ENCODE measurements at places on chromosomes 2 and 18. TPM values are rescaled to one million over a fixed set of nuclear protein-coding genes. Genes with fewer than 3 reads are reported as not detected.

Gene L3MBTL4
- total RNA-seq = not detected

Gene TOGARAM2
- 10.3 TPM for total RNA-seq

Gene PXDN
- total RNA-seq = not detected

Gene NR4A2
- total RNA-seq = 3.4 TPM

Gene STK39
- 45.5 TPM for total RNA-seq

Gene NCOA1
- total RNA-seq = 16.6 TPM

Gene TUBB8B
- not detected for total RNA-seq

Gene HES6
- total RNA-seq = 3.7 TPM

Gene RESP18
- not detected for total RNA-seq

Gene ABCG8
- not detected for total RNA-seq

Gene LRATD1
- not detected for total RNA-seq

Gene NABP1
- total RNA-seq = 73.7 TPM

DNA sequence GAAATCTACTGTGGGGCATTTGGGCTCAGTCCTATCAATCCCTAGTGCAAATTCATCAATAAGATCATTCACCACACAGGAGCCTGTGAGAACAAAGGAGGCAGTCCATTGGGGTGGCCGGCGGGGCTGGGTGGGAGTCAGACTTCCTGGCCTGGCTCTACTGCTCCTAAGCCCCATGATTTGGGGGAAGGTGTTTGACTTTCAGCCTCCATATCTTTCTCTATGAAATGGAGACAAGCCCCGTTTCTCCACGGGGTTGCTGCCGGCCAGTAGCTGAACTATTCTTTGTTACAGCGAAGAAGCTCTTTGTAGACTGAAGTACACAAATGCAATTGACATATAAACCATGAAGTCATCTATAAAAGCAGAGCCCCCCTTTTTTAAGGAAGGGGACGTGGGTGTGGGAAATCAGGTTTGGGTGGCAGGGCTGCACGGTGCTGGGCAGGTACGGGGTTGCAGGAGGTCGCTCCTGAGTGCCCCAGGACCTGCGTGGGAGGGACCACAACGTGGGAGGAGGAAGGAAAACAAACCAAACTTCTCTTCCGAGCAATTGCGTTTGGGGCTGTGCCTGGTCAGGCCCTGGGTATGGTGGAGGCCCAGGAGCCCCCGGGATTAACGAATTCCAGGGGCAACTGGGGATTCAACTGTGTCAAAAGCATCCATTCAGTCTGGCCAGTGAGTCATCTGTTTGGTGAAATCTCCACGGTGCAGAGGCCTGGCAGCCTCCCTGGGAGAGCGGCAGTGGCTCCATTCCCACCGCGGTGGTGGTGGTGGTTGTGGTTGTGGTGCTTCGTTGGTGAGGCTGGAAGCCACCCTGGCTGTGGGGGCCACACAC lies 18.2 kb downstream of the FBLN7 start:
- H3K4me1 ChIP-seq = peaks cover 31% of the 10 kb centered on the region
- no peaks in the 10 kb centered on the region for H3K36me3 ChIP-seq
- H3K27me3 ChIP-seq = no peaks in the 10 kb centered on the region
- H3K27ac ChIP-seq = peak overlapping the region; percentile 63
- DNase-seq = peak; percentile 56

GRCh38 chr2:127170021-127170420 lies 50.1 kb downstream of the CYP27C1 start:
- no peak for DNase-seq
- no peak overlapping the region for H3K27ac ChIP-seq

- H3K27ac ChIP-seq = no peak overlapping the region
- H3K4me3 ChIP-seq = no peak overlapping the region
- DNase-seq = no peak
- H3K4me1 ChIP-seq = no peaks in the 10 kb centered on the region
- H3K27me3 ChIP-seq = peaks cover 4% of the 10 kb centered on the region
These were observed 123.9 kb downstream of the ZFP36L2 start for GRCh38 chr2:43102366-43103092.

DNA sequence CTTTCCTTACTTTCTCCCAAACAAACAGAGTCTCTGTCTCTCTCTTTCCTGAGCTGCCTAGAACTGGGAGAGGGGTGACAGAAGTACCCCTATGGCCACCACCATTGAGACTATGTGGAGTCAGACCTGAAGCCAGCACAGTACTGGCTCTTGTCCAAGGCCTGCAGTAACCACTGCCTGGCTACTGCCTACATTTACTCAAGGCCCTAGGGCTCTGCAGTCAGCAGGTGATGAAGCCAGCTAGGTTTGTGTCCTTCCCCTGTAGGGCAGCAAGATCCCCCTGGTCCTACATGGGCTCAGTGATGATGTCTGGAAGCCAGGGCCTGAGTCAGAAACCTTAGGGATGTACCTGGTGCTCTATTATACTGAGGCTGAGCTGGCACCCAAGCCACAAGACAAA lies 12.2 kb downstream of the MYO3B start:
- H3K4me1 ChIP-seq = no peaks in the 10 kb centered on the region
- no peak overlapping the region for H3K4me3 ChIP-seq
- DNase-seq = no peak
- H3K27ac ChIP-seq = no peak overlapping the region

DNA sequence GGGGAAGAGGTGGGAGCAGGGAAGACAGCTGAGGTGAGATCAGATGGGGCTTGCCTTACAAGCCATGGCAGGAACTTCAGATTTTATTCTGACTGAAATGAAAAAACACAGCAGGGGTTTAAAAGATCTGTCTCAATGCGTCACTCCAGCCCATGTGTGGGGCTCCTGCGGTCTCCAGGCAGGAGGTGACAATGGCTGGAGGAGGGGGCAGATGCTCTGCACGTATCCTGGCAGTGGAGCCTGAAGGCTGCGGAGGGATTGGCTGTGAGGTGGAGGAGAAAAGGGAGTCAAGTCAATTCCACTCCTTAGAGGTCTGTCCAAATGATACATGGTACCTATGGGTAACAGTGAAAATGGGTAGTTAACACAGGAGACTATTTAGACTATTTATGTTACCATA lies 40.5 kb upstream of the KIDINS220 start:
- no peak for DNase-seq
- H3K27me3 ChIP-seq = no peaks in the 10 kb centered on the region
- no peaks in the 10 kb centered on the region for H3K36me3 ChIP-seq
- H3K4me1 ChIP-seq = no peaks in the 10 kb centered on the region
- no peak overlapping the region for H3K4me3 ChIP-seq

GRCh38 chr2:15725101-15725781 lies 133.6 kb downstream of the DDX1 start:
- H3K27ac ChIP-seq = no peak overlapping the region
- no peaks in the 10 kb centered on the region for H3K27me3 ChIP-seq
- H3K4me1 ChIP-seq = no peaks in the 10 kb centered on the region

DNA sequence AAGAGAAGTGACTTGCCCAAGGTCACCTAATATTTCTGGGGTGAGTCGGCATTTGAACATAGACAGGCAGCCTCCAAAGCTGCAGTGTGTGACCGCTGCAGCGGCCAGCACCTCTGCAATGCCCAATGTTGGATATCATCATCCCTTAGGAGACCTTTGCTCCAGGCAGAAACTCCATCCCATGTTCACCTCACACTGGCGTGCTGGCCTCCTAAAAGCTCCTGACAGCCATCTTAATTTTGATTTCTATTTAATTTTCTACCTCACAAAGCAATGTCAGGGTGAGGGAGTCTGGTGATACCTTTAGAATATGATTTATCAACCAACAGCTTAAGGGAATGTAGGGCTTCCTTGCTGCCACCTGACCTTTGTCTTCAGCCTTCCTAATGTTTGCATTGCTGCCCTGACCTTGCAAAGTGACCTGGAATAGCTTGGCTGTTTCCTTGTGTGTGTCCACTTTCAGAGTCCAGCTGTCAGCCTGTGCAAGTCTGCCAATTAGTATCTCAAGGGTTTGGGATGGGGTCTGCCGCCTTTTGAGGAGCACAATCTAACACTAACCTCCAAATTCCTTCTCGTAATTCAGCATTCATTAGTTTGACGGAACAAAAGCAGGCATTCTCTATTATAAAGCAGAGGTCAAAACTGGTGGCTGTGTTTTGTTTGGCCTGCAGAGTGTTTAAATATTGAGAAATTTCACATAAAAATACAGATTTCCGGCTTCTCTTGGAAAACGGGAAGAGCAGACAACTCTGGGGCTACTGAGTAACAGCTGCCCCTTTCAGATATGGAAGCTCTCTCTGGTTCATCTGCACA lies 127.6 kb downstream of the PLEKHM3 start:
- no peak overlapping the region for H3K27ac ChIP-seq
- no peak for DNase-seq
- no peaks in the 10 kb centered on the region for H3K36me3 ChIP-seq
- no peaks in the 10 kb centered on the region for H3K27me3 ChIP-seq
- H3K4me1 ChIP-seq = no peaks in the 10 kb centered on the region

DNA sequence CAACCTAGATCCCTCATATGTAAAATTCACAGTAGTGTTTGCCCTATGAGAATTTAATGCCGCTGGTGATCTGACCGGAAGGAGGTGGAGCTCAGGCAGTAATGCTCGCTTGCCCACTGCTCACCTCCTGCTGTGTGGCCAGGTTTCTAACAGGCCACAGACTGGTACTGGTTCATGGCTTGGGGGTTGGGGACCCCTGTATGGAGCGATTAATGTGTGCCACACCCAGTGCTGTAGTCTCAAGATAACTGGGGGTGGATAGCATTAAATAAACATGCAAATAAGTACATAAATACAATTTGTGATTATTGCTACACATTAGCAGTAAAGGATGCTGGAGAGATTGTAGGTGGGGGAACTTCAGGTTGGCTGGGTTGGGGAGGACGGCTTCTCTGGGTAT lies 3.2 kb downstream of the GALNT1 start:
- peaks cover 41% of the 10 kb centered on the region for H3K36me3 ChIP-seq
- peaks cover 29% of the 10 kb centered on the region for H3K4me1 ChIP-seq
- H3K4me3 ChIP-seq = no peak overlapping the region
- no peak for DNase-seq
- H3K27ac ChIP-seq = no peak overlapping the region

- no peaks in the 10 kb centered on the region for H3K4me1 ChIP-seq
- no peak overlapping the region for H3K27ac ChIP-seq
- no peak for DNase-seq
- peaks cover 5% of the 10 kb centered on the region for H3K27me3 ChIP-seq
These were observed 228.2 kb downstream of the VAPA start for GRCh38 chr18:10142056-10142455.

DNA sequence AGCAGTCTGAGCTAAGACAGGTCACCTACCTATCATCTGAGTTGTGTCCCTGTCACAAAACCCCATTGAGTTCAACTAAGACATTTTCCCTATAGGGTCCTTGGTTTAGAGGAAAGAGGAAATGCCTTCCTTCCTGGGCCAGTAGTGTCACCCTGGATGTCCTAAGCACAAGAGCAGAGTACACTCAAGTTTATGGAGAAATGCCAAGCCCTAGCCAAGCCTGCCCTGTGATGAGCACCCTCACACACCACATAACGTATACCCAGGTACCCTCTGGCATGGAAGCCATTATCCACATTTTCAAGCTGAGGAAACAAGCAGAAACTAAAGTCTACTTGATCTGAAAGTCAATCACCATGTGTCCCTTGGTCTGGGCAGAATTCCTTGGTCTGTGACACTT lies 37.3 kb downstream of the SUCLG1 start:
- H3K27me3 ChIP-seq = no peaks in the 10 kb centered on the region
- peaks cover 20% of the 10 kb centered on the region for H3K36me3 ChIP-seq
- H3K4me3 ChIP-seq = no peak overlapping the region
- DNase-seq = no peak
- no peak overlapping the region for H3K27ac ChIP-seq
- peaks cover 13% of the 10 kb centered on the region for H3K4me1 ChIP-seq

DNA sequence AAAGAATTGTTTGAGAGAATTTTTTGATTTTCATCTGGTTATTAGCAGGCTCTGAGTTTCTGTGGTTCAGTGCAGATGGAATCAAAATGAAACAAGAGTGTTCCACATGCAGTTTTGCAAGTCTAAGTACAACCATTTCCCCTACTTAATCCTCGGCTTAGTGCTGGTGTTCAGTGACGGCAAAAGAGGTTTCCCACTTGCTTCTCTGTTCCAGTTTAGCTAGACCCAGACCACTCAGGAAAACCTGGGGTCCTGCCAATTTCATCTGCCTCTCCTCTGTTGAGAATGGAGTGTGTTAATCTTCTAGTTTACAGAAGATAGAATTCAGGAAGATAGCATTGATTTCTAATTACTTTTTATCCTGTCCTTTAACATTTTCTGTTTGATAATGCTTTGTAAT lies 996.2 kb upstream of the FANCL start:
- H3K36me3 ChIP-seq = no peaks in the 10 kb centered on the region
- no peak overlapping the region for H3K4me3 ChIP-seq

DNA sequence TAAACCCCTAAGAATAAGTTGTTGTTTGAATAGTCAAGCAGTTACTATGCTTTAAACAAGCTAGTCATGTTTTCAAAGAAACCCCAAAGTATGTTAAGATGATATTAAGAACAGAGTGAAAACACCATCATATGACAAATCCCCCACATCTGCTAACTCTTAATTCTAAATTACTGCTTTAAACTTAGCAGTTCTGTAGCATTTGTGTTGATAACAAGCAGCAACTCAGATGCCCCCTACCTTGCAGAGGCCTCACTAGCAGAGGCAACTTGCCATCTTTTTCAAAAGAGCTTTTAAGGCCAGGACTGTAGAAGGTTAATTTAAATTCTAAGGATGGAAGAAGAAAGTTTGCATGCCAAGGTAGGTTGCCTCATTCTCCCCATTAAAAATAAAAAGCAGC lies 376.2 kb downstream of the SETBP1 start:
- H3K4me1 ChIP-seq = no peaks in the 10 kb centered on the region
- peaks cover 9% of the 10 kb centered on the region for H3K27me3 ChIP-seq
- DNase-seq = no peak
- no peaks in the 10 kb centered on the region for H3K36me3 ChIP-seq

- DNase-seq = no peak
- no peak overlapping the region for H3K4me3 ChIP-seq
- H3K36me3 ChIP-seq = no peaks in the 10 kb centered on the region
- H3K4me1 ChIP-seq = no peaks in the 10 kb centered on the region
These were observed 71.7 kb upstream of the TMEM200C start for GRCh38 chr18:5967007-5967406.

GRCh38 chr18:45638544-45638943 lies 23.3 kb downstream of the SLC14A2 start:
- no peaks in the 10 kb centered on the region for H3K4me1 ChIP-seq
- DNase-seq = no peak
- H3K4me3 ChIP-seq = no peak overlapping the region
- peaks cover 5% of the 10 kb centered on the region for H3K27me3 ChIP-seq
- H3K36me3 ChIP-seq = no peaks in the 10 kb centered on the region

DNA sequence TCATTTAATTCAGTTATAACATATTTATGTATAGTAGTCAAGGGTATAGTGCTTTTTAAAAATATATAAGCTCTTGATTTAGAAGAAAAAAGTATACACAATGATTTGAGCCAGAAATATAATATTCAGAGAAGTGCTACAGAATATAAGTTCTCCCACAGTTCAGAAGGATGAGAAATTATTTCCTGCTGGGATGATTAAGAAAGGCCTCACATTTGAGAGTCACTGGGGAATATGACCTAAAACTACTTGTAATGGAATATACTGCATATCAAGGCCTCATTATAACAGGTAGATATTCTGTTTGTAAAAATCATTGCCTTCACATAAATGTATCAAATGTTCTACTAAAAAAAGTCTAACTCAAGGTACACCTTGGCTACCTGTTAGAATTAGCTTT lies 203.5 kb downstream of the MBD2 start:
- peaks cover 10% of the 10 kb centered on the region for H3K4me1 ChIP-seq
- no peaks in the 10 kb centered on the region for H3K27me3 ChIP-seq
- no peaks in the 10 kb centered on the region for H3K36me3 ChIP-seq
- no peak overlapping the region for H3K27ac ChIP-seq

All from activated CD4-positive, alpha-beta memory T cell treated with anti-CD3 and anti-CD28 coated beads, Interleukin-2, amount 10 ng/mL, durations not matched to agents 7 days and 5 days (primary cell).